Esophagus mucosa (tissue), 1 donor: ENCODE measurements at places on chromosomes 5 and 9. TPM values are rescaled to one million over a fixed set of nuclear protein-coding genes. Genes with fewer than 3 reads are reported as not detected.

SPTLC1 gene
- 54.6 TPM for total RNA-seq

DNA sequence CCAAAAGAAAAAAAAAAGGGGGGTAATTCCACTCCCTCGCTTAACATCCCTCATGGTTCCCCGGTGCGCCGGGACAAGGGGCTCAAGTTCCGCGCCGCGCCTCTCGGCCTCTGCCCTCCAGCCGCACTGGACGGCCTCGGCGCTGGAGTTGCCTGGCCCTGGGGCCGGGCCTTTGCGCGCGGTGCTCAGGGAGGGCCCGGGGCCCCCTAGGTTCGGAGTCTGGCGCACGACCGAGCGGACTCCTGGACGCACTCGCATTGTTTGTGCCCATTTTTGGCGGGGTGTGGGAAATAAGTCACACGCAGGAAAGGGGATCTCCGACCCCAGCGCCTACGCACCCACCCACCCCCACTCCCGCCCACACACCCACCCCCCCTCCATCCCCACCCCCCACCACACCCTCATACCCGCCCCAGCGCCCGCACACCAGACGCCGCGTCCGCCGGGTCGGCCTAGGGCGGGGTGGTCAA lies 381 bp downstream of the MED22 start:
- peak; percentile 43 for ATAC-seq

C1QTNF2 gene
- total RNA-seq: 0.20 TPM

ANKRD34B gene
- not detected for total RNA-seq

- ATAC-seq: no peak
These were observed 228.7 kb upstream of the DAP start for GRCh38 chr5:10989577-10990263.

- no peak for ATAC-seq
These were observed 36.2 kb upstream of the CKS2 start for GRCh38 chr9:89274838-89275237.

KLF9 gene
- total RNA-seq: 6.1 TPM

GRCh38 chr5:7261049-7261448 lies 134.9 kb upstream of the ADCY2 start:
- no peak for ATAC-seq

DNA sequence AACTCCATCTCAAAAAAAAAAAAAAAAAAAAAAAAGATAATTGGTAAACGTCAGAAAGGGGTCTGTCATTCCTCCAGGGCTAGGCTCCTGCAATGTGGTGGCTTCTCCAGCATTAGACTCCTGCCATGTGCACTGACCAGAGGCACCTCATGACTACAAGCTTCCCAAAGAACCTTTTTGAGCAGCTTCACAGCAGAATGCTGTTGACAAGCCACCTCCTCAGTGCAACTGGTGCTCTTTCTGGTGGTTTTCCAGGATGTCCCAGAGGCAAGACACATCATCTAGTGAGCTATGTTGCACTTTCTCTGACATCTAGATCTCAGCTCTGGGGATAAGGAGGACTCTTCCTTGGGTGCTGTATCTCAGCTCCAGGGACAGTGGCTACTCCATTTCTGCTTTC lies 11.6 kb downstream of the RPL37 start:
- peak; percentile 36 for ATAC-seq

GRCh38 chr5:65866837-65867521 lies 59.4 kb upstream of the ERBIN start:
- no peak for ATAC-seq
